Epithelial cell of esophagus (primary cell): ENCODE measurements at places on chromosomes 7 and 10.

DNA sequence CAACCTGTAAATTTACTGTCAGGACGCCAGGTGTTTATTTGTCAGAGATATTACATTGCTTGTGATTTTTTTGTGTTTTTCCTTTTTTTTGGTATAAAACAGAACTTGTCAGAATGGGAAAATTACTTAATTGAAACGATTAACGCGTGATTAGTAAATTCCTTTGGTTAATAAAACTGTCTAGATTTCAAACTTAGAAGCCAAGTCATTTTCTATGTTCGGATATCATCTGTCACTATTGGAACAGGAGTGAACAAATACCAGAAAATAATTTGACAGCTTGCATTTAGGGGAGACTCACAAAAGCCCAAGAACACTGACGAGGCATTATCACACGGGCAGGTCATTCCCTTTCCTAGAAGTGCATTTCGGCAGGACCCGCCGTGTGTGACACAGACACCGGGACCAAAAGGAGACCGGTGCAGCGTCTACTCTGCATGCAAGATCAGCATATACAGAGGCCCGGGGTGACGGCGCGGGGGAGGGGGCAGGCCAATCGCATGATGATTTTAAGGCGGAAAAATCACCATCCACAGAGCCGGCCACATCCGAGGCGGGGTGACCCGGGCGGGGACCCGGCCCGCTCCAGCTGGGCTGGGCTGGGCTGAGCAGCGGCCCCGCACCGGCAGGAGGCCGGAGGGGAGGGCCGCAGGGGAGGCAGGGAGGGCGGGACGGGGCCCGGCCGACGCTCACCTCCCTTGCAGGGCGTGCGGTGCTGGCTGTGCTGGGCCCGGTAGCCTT, 841 bp downstream of the GLUD1 start:
- DNase-seq: peak; percentile 52

DNA sequence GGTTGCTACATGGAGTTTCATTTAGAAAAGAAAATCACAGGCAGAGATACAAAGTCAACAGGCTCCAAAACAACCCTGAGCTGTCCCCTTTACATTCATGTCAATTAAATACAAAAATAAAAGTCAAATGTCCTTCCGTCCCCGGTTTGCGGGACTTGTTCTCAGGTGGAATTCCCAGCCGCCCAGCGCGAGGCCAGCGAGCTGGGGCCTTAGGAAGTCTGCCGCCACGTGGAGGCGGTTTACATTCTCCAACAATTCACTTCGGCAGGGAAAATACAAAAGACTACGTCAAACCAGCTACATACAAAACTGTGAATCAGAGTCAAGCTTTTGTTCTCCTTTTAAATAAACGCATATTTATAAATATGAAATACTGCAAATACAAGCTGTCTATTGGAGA, 25.3 kb upstream of the DDC start:
- DNase-seq: no peak

- DNase-seq: peak; percentile 81
Observed at GRCh38 chr7:20598459-20599309, 16.8 kb upstream of the ABCB5 start.

GRCh38 chr10:98423691-98424120, 8.7 kb upstream of the PYROXD2 start:
- peak; percentile 42 for DNase-seq

DNA sequence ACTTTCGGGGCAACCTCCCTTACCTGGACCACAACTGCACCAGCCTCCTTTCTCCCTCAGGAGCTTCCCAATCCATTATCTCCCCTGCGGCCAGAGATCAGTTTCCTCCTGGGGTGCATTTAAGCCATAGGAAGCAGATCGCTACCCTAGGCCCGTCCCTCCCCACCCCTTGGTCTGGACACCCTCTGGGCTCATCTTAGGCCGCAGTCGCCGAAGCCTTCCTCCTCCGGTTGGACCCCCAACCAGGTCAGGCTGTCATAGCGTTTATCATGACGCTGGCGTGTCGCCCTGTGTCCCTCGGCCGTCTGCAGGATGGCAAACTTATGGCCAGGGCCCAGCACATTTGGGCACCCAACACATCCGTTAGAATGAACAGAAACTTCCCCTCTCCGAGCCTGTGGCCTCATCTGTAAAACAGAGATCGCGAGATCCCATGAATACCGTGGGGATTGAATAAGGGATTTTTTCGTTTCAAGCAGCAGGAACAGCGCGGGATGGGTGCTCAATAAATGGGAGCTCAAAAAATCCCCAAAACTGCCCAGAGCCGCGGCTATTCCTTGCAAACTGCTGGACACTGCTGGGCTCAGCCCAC, 669 bp upstream of the AP5Z1 start:
- peak; percentile 76 for DNase-seq

- no peak for DNase-seq
Observed at GRCh38 chr10:71864911-71865361, 13.9 kb upstream of the PSAP start.

- no peak for DNase-seq
Observed at GRCh38 chr7:128201067-128201689, 39.9 kb upstream of the LEP start.

DNA sequence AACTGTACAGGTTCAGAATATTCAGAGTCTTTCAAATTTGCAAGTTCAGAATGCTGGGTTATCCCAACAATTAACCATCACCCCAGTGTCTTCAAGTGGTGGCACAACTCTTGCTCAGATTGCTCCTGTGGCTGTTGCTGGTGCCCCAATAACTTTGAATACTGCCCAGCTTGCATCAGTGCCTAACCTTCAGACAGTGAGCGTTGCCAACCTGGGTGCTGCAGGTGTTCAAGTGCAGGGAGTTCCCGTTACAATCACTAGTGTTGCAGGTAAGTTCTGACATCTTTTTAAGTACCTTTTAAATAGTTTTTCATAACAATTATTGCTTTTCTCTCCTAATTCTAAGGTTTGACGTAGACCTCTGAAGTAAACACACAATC, 2.7 kb downstream of the SP4 start:
- DNase-seq: no peak

DNA sequence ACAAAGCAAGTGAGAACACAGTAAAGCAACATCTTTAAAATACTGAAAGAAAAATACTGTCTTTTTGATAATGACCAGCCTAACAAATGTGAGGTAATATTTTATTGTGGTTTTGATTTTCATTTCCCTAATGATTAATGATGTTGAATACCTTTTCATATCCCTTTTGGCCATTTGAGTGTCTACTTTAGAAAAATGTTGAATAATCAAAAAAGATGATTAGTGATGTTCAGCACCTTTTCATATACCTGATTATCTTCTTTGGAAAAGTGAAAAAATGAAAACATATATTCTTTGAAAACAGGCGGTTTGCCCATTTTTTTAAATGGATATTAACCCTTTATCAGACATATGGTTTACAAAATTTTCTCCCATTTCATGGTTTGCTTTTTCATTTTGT, 32.2 kb upstream of the EPHB6 start:
- no peak for DNase-seq

GRCh38 chr7:71409550-71410157, 277.7 kb downstream of the GALNT17 start:
- no peak for DNase-seq

DNA sequence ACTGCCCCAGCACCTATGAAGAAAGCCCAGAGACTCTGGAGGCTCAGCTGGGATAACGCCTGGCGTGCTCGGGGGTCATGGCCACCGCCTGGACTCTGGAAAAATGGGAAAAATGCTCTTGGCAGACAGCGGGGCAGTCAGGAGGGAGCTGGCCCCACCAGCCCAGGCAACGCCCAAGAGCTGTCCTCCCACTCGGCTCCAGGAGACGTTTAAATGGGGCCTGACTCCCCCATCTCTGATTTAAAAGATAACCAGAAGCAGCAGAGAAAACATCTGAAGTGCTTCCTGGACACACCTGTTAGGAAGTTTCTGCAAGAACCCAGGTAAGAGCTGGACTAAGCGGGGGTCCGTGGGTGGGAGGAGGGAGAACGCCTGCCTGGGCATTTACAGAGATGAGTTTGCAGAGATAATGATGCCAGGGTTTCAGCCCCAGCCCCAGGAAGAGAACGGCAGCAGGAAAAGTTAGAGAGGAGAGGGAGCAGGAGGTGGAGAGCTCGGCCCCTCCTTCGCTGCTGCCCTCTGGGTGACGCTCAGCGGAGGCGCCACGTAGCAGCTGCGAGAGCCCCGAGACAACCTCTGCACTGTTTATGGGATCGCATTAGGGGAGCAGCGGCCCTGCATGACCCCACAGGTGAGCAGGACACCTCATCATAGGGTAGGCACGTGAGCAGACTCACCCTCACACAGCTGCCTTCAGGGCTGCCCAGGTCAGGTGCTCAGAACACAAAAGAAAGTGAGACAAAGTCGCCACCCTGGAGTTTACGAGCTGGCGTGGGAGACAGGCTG, 83.5 kb upstream of the INSIG1 start:
- peak; percentile 18 for DNase-seq

GRCh38 chr7:50872437-50872836, 89.7 kb upstream of the GRB10 start:
- DNase-seq: no peak

DNA sequence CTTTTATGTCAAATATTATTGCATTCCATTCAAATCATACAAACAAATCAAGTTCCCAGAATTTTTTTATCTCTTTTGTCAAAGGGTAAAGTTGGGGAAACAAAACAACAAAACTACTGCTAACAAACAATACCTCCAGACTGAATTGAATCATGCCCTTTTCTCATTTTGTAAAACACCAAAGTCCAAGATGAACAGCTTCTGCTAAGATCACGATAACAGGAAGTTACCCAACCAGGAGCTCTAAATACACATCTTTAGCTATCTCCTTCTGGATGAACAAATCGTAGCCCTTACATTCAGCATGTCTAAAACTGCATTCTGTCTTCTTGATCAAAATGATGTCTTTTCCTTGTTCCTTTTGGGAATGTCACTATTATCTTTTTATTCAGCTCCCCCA, 97.4 kb downstream of the CTTNBP2 start:
- no peak for DNase-seq

GRCh38 chr7:79528421-79528820, 75.0 kb upstream of the MAGI2 start:
- peak; percentile 96 for DNase-seq

- DNase-seq: no peak
Observed at GRCh38 chr10:24451325-24451820, 242.4 kb downstream of the KIAA1217 start.

GRCh38 chr7:47482013-47482875, 99.7 kb downstream of the TNS3 start:
- peak; percentile 81 for DNase-seq

GRCh38 chr7:12239806-12240205, 28.7 kb downstream of the TMEM106B start:
- DNase-seq: no peak

GRCh38 chr10:101234333-101234732, 5.1 kb upstream of the LBX1 start:
- no peak for DNase-seq

GRCh38 chr7:123966936-123967335, 41.9 kb downstream of the SPAM1 start:
- no peak for DNase-seq

- DNase-seq: peak; percentile 97
Observed at GRCh38 chr10:34319197-34319846, 495.8 kb downstream of the PARD3 start.

- DNase-seq: peak; percentile 65
Observed at GRCh38 chr10:73517166-73517888, 21.5 kb upstream of the PPP3CB start.

DNA sequence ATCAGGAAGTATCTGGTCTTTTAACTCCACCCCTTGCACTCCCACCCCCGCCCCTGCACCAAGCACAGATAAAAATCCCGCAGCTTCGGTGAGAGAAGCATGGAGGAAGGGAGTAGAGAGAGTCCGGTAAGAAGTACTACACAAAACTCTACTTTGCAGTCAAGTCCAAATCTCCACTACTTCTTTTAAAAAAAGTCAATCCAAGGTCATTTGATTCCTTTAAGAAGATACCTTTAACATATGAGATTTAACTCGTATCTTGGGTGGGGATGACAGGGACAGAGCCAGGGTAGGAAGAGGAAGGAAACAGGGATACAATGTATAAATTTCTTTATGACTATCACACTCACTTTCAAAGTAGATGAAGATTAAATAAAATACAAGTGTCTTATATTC, 132.1 kb downstream of the NRBF2 start:
- peak; percentile 68 for DNase-seq

DNA sequence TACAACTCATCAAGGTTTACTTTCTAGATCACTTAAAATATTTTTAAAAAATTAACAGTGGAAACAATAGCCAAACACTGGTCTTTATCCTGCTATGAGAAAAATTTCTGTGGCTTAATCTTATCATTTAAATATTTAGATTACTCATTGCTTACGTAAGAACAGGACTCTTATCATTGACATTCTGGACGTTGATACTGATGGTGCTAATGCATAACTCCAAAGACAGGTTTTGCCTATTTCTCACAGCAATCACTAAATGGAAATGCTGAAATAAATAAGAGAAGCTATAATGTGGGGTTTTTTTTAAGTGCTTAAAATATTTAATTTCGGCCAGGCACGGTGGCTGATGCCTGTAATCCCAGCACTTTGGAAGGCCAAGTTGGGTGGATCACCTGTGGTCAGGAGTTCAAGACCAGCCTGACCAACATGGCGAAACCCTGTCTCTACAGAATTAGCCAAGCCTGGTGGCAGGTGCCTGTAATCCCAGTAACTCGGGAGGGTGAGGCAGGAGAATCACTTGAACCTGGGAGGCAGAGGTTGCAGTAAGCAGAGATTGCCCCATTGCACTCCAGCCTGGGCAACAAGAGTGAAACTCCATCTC, 195.0 kb downstream of the HGF start:
- DNase-seq: no peak

- no peak for DNase-seq
Observed at GRCh38 chr10:100141446-100142087, 44.3 kb downstream of the ERLIN1 start.

DNA sequence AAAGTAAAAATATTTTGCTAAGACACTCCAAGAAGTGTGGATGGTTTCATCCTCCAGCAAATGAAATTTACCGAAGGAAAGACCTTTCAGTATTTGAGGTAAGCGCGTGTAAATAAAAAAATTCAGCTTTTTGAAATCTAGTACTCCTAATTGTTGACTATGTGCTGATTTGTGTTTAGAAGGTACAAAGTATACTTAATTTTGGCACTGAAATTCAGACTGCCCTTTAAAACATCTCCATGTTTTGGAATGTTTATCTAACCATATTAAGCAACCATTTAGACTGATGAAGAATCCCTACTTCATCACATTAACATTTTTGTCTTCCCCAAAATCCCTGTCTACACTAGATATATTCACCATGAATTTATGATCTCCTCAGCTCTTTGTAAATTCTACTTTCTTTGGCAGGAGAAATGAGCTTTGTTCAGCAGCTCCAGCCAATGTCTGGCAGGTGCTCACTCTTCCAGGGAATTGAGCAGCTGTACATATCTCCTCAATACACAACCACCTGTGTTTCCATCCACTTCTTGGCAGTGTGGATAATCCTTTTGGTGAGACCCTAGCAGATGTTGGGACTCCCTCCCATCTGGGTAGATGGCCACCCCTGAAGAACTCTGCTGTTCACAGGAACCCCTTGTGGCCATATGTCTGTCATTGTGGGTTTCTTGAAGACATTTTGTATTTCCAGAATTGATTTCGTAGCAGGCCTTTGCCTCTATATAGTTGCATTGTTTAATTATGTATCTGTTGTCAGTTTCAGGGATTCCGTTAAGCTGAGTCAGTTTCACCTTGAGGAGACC, 129.4 kb upstream of the SAMD8 start:
- DNase-seq: no peak

- peak; percentile 69 for DNase-seq
Observed at GRCh38 chr10:36114141-36114540, 472.0 kb upstream of the FZD8 start.
